ENCODE measurements at places on chromosomes 5 and 9.

DNA sequence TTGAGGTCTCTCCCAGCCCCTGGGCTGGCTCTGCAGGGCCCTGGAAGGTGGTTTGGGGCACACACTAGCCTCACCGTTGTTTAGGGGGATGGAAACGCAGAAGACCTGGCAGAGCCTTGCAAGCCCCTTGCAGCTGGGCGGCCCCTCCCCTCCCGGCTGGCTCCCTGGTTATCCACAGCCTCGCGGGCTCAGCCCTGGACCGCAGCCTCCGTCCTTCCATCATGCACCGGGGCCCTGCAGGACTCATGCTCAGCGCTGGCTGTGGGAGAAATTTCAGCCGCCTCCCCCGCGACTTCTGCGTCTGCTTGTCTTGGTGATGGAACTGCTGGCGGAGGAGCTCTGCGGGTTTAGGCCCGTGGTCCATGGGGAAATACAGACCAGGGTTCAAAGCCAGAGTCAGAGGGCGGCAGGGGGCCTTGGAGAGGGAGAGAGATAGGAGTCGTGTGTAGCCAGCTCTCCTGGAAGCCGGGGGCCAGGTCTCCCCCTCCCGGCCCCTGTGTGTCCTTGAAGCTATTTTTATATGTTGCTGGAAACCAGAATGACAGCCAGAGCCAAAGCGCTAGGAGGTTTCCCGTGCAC, 75.8 kb upstream of the IER5L start:
- DNase-seq: no peak

GRCh38 chr5:132655821-132656773, 1.9 kb upstream of the IL13 start:
- peak; percentile 53 for DNase-seq

DNA sequence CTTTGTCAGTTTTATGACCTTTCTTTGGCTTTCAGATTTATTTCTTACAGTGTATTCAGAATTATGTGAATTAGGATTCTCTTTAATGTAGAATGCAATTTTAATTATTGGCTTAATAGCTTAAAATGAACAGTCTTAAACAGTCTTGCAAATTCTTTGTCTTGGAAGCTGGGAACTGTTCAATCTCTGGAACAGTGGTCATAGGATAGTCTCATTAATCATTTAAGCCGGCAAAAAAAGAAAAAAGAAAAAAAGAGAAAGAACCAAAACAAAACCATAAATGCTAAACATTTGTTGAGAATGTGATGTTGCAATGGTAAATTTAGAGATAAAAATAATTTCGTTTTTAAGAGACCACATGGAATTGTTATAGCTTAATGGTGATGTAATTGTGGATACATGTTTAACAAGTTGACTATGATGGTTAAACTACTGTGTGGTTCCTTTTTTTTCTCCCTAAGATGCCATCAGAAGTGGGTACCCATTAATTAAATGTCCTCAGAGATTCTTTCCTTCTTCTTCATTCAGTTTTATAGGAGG, 61.6 kb downstream of the NNT start:
- no peak for DNase-seq

GRCh38 chr5:119948162-119948561, 318.8 kb downstream of the FAM170A start:
- no peak for DNase-seq

- DNase-seq: no peak
Observed at GRCh38 chr9:98260635-98261034, 5.2 kb upstream of the TBC1D2 start.

DNA sequence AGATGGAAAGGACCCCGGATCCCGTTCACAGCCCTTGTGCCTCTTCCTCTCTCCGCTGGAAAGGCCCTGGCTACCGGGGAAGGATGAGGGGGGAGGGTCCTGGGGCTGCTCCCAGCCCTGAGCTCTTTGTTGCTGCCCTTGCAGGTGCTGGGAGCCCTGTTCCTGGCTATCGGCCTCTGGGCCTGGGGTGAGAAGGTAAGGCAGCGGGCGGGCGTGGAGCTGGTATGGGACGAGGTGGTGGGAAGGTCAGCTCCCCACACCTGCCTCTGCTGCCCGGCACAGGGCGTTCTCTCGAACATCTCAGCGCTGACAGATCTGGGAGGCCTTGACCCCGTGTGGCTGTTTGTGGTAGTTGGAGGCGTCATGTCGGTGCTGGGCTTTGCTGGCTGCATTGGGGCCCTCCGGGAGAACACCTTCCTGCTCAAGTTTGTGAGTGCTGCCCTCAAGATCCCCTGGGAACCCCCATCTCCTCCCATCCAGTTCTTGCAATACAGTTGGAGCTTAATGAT, 4.2 kb downstream of the TSPAN17 start:
- DNase-seq: no peak

GRCh38 chr5:87845734-87846133, 422.9 kb downstream of the TMEM161B start:
- no peak for DNase-seq

DNA sequence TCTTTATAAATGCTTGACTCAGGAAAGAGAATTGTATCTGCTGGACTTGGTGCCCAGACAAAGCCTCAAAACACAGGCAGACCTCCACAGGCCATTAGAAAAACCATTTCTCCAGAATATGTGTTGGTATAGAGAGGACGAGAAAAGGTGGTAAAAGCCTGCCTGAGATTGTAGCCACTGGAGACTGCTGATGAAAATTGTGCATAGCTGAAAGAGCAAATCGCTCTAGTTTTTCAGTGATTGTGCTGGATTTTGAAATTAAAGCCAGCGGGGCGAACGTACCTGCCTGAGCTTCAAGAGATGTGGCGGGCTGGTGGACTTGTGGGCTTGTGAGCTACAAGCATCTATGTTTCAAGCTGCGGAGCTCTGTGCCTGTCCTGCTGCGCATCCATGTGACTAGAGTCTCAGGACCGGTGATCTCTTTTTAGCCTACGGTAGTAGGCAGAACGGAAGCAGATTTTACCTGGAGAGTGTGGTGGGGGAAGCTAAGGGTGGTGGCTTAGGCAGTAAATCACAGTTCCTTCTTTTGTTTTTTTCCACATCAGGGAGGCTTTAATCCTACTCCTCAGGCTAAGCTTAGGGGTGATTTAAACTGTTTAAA, 193.6 kb downstream of the SREK1 start:
- DNase-seq: no peak

DNA sequence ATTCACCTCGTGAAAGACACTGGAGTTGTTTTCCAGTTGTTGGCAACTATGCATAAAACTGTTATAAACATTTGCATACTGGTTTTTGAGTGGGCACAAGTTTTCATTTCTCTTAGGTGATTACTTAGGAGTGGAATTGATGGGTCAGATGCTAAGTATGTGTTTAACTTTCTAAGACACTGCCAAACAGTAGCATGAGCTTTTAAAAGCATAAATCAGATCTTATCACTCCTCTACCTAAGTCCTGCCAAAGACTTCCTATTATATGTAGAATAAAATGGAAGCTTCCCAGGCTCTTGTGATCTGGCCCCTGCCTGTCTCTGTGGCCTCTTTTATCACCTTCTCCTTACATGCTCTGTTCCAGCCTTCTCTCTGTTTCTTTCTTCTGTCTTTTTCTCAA, 72.6 kb downstream of the SH3RF2 start:
- DNase-seq: no peak

- no peak for DNase-seq
Observed at GRCh38 chr5:171357843-171358242, 29.8 kb upstream of the NPM1 start.

DNA sequence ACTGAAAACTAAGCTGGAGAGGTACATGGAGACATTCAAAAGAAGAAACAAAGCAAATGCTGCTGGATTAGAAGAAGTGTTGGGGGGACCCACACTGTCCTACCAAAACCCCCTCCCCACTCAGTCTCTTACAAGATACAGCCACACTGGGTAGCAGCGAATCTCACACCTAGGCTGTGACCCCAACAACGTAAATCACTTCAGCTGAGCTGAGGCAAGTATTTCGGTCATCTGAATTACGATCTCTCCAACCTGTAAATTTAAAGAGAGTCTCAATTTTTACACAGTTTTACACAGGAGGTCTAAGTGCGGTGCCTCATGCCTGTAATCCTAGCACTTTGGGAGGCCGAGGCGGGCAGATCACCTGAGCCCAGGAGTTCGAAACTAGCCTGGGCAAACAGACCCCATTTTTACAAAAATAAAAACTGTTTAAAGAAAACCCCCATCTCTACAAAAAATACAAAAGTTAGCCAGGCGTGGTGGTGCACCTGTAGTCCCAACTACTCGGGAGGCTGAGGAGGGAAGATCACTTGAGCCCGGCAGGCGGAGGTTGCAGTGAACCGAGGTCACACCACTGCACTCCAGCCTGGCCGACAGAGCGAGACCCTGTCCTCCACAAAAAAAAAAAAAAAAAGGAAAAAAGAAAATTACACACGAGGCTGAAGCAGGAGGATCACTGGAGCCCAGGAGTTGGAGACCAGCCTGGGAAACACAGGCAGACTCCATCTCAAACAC, 3.4 kb downstream of the CAMSAP1 start:
- DNase-seq: no peak

DNA sequence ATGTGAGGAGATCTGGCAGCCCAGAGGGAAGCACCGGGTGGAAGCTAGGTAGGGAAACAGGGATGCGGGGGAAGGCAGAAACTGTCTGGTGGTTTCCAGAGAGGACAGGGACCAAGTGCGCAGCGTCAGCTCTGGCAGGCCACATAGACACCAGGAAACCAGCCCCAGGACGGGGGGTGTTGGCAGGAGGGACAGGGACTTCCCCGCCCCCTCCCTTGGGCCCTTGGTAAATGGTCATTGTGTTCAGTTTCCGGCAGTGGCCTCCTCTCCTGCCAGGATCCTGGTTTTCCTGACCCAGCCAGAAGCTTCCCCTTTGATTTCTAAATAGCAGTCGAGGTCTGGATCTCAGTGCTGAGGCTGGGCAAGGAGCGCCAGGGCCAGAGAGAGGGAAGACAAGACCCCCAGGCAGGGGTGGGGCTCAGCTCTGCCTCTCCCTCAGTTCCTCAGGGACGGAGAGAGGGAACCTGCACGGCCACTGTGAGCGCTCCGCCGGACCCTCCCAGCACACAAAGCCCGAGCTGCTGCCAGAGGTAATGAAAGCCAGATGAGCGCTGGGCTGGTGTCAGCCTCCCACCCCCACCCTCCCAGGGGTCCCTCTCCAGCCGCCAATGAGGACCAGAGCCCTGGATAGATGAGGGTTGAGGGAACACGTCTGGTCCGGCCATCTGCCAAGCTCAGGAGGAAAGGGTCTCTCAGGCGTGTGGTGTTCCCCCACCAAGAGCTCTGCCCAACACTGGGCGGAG, 1.8 kb downstream of the RALGDS start:
- DNase-seq: no peak

DNA sequence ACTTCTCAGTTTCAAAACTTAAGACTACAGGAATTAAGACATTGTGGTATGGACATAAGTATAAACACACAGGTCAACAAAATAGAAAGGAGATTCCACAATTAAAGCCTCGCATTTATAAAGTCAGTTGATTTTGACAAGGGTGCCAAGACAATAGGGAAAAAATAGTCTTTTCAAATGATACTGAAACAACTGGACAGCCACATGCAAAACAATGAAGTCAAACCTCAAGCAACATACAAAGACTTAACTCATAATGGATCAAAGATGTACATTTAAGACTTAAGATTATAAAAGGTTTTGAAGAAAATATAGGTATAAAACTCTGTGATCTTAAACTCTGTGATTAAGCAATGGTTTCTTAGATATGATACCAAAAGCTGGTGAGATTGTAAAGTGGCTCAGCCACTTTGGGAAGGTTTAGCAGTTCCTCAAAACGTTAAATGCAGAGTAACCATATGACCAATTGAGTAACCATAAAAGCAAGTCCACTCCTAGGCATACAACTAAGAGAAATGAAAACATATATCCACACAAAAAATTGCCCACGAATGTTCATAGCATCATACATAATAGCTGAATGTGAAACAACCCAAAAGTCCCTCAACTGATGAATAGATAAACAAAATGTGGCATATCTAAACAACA, 22.0 kb downstream of the HINT1 start:
- no peak for DNase-seq

GRCh38 chr5:140791089-140791488, 3.6 kb upstream of the PCDHA2 start:
- no peak for DNase-seq

DNA sequence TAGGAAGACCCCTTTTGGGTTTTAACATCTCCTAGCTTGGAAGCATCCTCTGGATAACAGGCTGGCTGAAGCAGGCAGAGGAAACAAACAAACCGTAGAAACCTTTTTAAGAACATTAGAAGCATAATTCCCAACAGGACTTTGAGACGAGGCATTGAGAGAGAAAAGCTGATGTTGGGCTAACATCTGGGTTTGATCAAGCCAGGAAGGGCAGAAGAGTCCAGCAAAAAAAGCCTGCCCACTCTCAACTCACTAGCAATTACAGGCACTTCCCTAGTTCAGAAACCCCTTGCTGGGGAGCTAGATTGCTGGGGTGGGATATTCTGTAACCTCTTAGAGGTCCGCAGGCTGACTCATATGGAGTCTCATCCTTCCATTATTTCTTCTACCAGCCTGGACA, 75.4 kb upstream of the CTNNA1 start:
- DNase-seq: no peak

- no peak for DNase-seq
Observed at GRCh38 chr9:16191191-16191590, 638.3 kb downstream of the CCDC171 start.

DNA sequence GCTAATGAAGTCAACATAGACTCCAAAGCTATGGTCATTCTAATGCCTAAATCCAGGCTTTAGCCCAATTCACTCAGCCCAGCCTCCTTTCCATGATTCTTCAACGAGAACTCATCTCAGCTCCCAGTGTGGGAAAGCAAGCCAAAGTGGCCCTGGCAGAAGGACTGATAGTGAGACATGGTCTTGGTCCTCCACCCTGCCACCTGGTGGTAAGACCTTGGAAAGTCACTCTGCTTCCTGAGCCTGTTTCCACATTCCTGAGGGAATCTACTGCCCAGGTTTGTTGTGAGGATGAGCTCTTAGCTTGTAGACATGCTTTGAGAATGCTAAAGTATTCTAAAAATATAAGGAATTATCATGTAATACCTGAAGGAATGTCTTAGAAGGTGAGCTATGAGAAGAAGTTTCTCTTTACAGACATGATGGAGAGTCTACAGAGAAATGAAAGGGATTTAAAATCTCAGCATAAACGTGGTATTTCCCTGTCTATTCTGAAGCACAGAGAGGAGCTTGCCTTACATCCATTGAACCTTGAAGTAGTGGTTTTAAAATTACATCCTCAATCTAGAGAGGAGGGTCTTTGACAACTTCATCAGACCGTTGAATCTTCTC, 173.5 kb downstream of the TRIM32 start:
- DNase-seq: no peak

DNA sequence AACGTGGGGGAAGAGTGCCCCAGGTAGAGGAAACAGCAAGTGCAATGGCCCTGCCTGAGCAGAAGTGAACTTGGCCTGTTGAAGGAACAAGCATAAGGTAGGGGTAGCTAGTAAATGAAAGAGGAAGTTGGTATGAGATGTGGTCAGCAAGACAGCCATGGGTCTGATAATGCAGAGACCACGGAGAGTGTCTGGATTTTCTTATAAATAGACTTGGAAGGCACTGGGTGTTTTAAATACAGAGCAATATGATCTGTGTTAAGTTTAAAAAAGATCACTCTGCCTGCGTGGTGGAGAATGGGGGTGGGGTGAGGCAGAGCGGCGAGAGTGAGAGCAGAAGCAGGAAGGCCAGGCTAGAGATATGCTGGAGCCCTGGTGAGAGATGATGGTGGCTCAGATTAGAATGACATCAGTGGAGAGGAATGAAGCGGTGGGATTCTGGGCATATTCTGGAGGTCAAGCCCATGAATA, 4.2 kb downstream of the ADAM19 start:
- no peak for DNase-seq
